ENCODE measurements at places on chromosomes 5 and 9.

GRCh38 chr5:68074633-68075032, 140.9 kb upstream of the PIK3R1 start:
- DNase-seq = no peak

- DNase-seq = no peak
These were observed 52.2 kb upstream of the GPR151 start for GRCh38 chr5:146568161-146568560.

- no peak for DNase-seq
These were observed 47.8 kb downstream of the PAM start for GRCh38 chr5:102802708-102803458.

DNA sequence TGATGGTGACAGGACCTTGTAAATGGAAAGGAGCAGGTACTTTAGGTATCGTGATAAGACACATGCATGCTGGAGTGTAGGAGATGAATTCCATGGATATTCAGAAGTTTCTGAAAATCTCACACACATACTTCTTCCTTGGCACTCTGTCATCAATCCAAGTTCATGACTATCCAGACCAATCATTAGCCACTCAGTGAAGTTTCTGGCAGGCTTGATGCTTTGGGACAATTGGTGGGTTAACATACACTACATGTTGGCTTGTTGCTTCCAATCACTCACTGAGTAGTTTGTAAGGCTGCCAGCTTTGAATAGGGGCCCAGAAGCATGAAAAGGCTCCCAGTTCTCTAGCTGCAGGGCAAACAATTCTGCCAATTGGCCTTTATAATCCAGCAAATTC, 147.6 kb downstream of the CEMIP2 start:
- no peak for DNase-seq

- no peak for DNase-seq
These were observed 18.3 kb upstream of the NDST1 start for GRCh38 chr5:150489360-150490295.

GRCh38 chr5:116365006-116365496, 209.6 kb downstream of the SEMA6A start:
- DNase-seq = no peak

GRCh38 chr5:669842-670395, 23.2 kb downstream of the TPPP start:
- DNase-seq = no peak

DNA sequence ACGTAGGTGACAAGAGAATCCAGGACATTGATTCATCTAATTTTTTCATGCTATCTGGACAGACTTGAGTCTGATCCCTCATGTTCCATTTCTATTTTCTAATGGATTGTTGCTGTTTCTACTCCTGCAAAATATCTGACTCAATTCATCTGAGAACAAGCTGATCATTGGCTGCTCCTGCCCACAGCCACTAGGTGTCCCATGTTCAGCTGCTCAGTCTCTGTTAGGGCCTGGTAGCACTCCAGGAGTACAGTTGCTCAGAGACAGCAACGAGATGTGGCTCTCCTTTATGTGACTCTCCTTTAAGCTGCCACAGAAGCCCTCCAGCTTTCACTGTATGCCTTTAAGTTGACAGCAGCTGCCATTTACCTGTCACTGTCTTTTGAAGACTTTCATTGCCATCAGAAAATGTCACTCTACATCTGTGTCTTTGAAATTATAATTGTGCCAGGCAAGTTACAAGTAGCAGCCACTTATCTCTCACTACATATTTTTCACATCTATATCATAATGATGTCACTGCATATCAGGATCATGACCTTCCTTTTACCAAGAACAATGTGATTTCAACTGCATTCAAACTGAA, 1944.2 kb upstream of the NUDT12 start:
- DNase-seq = no peak

DNA sequence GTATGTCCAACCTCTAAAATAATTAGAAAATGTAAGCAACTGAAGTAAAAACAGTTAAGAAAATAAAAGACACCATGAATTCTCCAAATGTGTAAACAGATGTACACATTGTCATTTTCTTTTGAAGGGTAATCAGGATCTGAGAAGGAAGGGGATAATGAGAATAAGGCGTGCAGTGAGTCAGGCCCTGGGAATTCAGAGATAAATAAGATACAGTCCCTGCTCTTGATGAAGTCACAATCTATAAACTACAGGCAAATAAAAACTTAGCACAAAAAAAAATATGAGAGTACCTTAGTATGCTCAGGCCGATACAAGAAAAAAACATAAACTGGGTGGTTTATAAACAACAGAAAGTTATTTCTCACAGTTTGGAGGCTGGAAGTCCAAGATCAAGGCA, 315.3 kb downstream of the DNAH5 start:
- DNase-seq = no peak

DNA sequence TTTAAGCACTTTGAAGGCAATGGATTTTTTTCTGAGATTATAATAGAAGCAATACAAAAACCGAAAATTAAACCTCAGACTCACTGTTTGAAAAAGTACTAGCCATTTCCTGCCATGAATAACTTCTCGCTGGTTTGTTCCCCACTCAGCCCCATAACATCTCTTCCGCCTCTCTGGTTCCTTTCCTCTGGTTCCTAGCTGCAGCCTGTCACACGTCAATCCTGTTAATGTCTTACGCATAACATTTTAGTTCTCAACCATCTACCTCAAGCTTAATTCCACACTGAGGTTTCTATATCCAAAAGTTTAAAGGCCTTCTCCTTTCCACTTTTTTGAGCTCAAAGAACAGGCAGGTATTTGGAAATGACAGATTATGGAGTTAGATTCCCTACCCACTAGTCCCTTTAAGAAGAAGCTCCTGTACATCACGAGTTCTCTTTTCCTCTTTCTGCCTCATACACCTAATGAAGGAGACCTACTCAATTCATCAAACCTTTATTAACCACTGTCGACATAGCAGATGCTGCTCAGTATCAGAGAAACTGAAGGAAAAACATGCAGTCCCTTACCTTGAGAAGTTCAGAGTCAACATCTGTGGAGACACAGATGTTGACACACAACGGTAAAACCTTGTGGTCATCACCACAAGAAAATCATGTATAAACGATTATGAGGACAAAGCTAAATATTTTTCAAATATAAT, 243.0 kb upstream of the PTGER4 start:
- DNase-seq = peak; percentile 79

GRCh38 chr9:113143432-113144227, 7.2 kb upstream of the SLC31A2 start:
- DNase-seq = no peak

- DNase-seq = peak; percentile 66
These were observed 54.9 kb downstream of the SLC44A1 start for GRCh38 chr9:105299190-105299854.

DNA sequence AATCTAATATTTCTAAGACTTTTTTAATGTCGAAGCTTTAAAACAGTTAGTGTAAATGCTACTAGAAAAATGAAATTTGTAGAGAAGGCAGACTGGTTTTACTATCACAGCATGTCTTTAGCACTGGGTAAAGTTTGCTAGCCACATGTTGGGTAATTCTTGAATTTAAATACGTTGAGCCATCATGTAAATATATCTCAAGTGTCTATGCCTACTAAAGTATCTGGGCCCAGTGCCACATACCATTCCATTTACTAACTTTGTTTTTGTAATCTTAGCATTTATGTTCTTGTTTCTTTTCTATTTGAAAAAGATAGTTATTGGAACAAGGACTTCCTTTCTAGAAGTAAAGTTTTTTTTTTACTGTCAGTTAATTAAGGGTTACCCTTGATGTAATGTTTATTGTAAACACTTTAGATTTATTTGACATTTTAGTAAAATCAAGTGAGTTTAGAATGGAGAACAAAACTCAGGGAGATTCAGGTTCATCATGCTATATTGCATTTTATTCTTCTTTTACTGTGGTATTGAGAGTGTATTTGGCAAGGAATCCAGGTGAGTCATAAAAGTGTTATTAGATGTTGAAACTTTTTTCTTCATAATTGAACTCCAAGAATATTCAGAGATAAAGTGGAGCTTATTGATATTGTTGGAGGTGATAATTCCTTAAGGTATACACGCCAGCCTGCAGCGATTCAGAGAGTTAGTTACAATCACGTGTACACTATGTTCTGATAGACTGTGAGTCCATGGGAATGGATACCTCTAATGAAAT, 182.4 kb downstream of the CCDC171 start:
- DNase-seq = no peak

DNA sequence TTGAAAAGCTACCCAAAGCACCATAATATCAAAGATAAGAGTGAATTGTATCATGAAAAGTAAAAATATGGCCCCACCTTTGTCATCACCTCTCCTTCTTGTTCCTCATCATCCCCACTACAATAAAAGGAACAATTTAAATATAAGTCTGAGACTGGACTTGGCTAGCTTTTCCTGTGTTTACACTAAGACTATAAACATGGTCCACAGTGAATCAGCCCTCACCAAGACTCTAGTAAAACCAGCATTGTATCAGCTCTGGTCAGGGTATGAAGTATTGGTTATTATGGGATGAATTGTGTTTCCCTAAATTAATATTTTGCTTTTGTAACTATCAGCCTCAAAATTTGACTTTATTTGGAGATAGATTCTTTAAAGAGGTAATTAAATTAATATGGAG, 105.4 kb downstream of the SLC25A46 start:
- no peak for DNase-seq

- DNase-seq = no peak
These were observed 31.7 kb upstream of the PPP2R2B start for GRCh38 chr5:146910239-146910638.

GRCh38 chr5:5335700-5336264, 86.7 kb upstream of the ICE1 start:
- no peak for DNase-seq

GRCh38 chr9:89036891-89037290, 45.6 kb downstream of the S1PR3 start:
- DNase-seq = no peak

DNA sequence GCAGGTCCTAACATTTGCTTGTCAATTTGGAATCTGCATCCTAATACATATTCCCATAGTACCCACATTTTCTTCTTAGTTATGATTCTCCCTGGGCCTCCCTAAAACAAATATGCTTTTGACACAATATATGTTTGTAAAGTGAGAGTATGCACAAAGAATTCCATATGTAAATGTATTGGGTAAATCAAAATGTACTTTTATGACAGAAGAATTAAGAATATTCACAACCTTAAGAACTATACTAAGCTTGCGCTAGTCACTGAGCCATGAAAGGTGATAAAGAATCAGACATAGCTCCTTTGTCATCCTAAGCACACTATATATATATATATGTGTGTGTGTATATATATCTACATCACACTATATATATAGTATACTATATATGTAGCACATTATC, 438.5 kb downstream of the ACTL7B start:
- no peak for DNase-seq

DNA sequence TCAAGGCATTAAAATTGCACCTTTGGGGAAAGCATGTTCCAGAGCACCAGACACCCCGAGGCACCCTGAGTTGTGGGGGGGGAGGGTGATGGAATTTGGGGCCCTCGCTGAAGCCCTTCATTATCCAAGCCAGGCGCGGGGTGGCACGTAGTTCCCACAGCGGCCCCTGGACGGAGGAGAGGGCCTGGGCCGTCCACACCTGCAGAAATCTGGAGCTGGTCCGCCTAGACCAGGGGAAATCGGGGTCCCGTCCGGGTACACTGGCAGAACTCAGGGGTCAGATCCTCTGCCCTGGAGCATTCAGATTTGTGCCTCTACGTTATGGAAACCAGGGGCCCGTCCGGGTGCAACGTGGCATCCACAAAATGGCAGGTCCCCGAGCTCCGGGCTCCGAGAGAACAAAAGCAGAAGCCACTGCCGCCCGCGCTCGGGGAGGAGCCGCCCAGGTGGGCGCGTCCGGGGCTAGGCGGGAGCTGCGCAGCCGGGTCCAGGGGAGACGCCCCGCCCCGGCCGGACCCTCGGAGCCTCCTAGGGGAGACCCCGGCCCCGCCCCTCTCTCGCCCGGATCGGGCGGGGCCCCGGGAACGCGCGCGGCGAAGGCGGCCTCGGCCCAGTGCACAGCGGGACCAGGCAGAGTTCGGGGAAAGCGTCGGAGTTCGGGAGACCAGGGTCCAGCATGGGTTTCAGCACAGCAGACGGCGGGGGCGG, at the start of gene PLEKHG4B:
Gene PLEKHG4B (plus strand): TSS at position 613 of the 708 bp plus-strand sequence. CDS start 64 bp downstream, at position 677.
- no peak for DNase-seq

- no peak for DNase-seq
These were observed 970.8 kb downstream of the DTWD2 start for GRCh38 chr5:118017536-118017935.

DNA sequence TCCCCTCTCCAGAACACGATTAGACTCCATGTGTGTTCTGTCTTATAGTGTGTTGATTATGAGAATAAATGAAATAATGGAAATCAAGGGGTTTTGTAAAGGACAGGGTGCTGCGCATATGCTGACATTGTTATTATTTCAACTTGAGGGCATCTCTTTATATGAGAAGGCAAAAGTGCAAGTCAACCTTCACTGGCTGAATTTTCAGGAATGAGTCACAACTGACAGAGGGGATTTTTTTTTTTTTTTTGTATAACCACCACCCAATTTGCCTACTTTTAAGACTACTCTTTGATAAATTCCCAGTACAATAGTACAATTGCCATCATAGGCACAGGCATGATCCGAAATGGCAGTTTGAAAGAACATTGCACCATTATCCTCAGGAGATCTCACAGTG, 419.2 kb upstream of the NMUR2 start:
- no peak for DNase-seq

- DNase-seq = no peak
These were observed 29.7 kb upstream of the ABO start for GRCh38 chr9:133304477-133305377.

DNA sequence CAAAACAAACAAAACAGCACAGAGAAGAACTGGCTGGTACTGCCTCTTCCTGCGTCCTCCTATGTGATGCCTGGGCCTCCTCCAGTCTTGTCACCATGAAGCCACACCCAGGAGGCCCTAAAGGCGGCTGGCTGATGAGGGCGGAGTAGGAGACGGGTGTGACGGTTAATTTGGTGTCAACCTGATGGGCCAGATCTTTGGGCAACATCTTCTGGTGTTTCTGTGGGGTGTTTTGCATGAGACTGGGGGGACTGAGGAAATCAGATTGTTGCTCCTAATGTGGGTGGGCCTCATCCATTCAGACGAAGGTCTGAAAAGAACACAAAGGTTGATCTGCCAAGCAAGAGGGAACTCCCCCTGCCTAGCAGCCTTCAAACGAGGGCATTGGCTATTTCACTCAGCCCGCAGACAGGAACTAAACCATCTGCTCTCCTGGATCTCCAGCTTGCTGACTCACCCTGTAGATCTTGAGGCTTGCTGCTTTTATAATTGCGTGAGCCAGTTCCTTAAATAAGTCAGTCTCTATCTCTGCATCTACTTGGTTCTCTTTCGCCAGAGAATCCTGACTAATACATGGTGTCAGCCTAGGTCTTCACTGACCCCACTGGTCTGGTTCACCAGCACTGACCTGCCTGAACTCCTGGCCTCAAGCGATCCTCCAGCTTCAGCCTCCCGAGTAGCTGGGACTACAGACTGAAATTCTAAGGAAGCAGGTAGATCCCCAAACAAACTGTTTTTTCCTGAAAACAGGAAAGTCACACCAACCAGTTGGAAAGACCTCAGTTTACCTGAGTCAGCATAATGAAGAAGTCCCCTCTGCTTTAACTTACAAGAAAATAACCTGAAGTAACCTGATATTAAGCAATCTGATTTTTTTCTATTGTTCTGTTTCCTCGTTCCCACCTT, 12.8 kb upstream of the ZFP62 start:
- peak; percentile 35 for DNase-seq

GRCh38 chr5:1516615-1517601, 6.9 kb downstream of the LPCAT1 start:
- DNase-seq = no peak

GRCh38 chr5:126948011-126948355, 82.4 kb downstream of the MARCHF3 start:
- no peak for DNase-seq

- no peak for DNase-seq
These were observed 204.5 kb downstream of the RGS3 start for GRCh38 chr9:113668061-113668460.

- DNase-seq = no peak
These were observed 51.0 kb downstream of the GNAQ start for GRCh38 chr9:77980622-77981021.

Data from activated CD4-positive, alpha-beta T cell treated with anti-CD3 and anti-CD28 coated beads, Interleukin-2, amount 50 U/mL, for 16 hours (primary cell).